ENCODE measurements at places on chromosomes 4 and X.

DNA sequence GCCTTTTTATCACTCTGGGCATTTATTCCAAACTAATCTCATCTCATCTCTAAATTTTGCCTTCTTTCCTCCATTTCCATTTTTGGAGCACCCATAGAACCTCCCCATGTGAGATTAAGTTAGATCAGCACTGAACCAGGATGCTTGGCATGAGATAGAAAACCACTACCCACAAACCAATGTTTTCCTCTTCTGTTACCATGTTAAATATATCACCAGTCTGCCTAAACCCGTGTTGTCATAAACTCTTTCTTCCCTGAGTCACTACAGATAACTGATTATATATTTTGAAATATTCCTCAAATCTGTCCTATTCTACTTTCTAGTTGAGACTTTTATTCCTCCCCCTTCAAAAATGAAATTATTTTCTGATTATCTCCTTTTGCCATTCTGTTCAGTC lies 37.6 kb downstream of the GABRB1 start:
- DNase-seq: no peak

DNA sequence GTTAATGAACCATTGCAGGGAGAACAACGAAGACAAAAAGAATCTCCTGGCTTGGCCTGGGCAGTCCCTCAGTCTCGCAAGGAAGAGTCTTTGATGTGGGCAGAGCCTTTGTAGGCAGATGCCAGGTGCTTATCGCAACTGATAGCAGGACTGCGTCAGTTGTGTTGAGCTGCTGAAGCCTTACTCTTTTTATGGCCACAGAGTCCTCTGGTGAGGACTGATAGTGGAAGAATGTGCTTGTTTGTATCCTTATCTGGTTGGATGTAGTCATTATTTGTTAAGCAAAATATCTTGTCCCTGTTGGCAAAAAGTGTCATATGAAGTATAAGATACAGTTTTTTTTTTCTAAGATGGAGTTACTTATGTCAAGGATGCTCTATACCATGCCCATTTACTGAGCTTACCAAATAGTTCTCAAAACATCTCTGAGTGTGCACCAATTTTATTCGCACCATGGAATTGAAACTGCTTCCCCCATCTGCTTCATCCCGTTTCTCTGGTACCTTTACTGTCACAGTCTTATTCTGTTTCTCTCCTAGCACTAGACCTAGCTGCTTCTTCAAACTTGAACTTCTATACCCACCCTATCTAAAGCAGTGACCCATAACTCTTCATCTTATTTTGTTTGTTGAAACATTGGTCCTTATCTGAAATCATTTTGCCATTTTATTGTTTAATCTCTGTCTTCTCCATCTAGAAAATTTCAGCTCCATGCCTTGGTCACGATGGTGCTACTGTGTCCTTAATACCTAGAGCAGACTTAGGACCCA lies 47.0 kb upstream of the SPRY1 start:
- no peak for DNase-seq

DNA sequence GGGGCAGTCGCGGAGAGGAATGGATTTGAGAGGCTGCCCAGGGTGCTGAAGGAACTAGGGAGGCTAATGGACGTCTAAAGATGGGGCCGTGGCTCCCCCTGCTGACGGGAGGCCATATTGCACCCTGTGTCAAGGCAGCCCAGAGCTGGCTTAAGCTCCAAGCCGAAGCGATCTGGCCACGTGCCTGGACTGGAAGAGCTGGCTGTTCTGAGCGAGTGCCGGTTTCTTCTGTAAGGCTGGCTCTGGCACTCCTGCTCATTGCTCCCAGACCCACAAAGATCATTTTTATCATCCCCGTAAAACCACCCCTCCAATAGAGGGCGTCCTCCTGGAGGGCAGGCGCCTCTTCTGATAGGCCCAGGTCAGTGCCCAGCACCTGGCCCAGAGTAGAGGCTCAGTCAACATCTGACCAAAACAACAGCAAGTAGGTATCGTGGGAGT lies 5.6 kb downstream of the PNCK start:
- peak; percentile 61 for DNase-seq

GRCh38 chrX:8484360-8484949 lies 19.8 kb downstream of the VCX3B start:
- DNase-seq: no peak

- no peak for DNase-seq
These were observed 55.3 kb downstream of the ZFYVE28 start for GRCh38 chr4:2363056-2363721.

DNA sequence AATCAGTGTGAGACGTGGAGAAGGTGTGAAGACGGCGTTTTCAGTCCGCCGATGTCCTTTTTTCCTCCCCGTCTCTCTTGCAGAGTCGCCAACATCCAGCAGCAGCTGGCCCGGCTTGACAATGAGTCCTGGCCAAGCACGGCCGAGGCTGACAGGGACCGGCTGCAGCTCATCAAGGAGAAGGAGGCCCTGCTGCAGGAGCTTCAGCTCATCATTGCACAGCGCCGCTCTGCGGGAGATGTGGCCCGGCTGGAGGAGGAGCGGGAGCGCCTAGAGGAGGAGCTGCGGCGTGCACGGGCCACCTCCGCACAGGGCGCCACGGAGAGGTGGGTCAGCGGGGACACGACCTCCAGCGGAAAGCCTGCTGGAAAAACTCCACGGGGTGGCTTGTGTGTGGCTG lies 47.1 kb upstream of the CLCN4 start:
- DNase-seq: no peak

- no peak for DNase-seq
These were observed 8.9 kb downstream of the PRRG3 start for GRCh38 chrX:151704041-151704663.

GRCh38 chrX:2550328-2551020 lies 49.7 kb upstream of the DHRSX start:
- DNase-seq: no peak

- DNase-seq: no peak
These were observed 1203.5 kb downstream of the PCDH7 start for GRCh38 chr4:31923634-31924033.

DNA sequence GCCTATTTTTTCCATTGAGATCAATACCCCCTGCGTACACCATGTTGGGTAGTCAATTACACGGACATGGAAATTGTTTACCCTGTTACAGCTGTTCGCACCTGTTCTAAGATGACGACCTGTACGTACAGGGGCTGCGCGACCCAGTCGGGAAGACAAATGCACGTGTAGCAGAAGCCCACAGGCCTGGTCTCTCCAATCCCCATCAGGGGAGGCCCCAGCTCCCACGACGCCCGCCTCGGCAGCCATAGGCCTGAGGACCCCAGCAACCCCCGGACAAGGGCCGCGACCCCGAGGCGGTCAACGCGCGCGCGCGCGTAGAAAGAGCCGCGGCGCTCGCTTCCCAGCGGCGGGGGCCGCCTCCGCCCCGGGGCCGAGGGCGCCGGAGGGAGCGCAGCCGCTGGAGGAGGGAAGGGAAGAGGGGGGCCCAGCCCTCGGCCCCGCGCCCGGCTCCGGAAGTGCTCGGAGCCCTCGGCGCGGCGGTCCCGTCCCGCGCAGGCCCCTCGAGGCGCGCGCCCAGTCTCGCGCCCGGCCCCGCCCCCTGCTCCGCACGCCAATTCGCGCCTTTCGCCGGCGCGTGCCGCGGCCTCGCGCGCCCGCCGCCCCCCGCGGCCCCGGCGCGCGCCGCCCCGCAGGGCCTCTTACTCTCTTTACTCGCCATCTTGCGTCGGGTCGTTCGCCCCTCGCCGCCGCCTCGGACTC lies 618 bp downstream of the RBBP7 start:
- DNase-seq: no peak

GRCh38 chr4:114028071-114028470 lies 48.6 kb upstream of the ARSJ start:
- no peak for DNase-seq

- no peak for DNase-seq
These were observed 4.9 kb downstream of the PLAC8 start for GRCh38 chr4:83109480-83110222.

DNA sequence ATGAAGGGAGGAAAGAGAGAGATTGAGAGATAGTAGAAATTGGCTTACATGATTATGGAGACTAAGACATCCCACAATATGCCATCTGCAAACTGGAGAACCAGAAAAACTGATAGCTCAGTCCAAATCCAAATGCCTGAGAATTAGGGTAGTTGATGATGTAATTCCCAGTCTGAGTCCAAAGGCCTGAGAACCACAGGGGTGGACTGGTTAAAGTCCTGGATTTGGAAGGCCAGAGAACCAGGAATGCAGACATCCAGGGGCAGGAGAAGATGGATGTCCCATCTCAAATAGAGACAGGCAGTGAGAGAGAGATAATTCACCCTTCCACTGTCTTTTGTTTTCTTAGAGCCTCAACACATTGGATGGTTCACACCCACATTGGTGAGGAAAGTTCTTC lies 345.7 kb upstream of the SPANXN4 start:
- no peak for DNase-seq
